Jurkat, Clone E6-1 (cell line): ENCODE measurements at places on chromosomes 4 and X.
A peak's percentile ranks its signal among the peaks of the same experiment; 100 is the strongest.

DNA sequence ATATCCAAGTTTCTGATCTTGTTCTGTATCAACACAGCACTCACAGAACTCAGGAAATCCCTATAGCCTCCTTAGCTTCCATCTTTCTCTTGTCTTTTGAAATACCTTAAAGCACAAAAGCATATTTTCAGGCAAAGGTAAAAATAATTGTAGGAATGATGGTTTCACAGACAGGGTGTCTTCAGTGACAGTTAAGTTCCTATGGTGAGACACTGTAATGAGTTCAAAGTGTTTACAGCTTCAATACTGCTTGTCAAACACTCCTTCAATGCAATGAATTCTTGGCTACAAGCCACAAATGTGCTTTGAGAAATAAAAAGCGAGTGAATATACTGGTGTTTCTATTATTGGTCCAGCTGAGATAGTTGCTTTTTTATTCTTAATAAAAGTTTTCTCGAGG, 466.0 kb downstream of the DMD start:
- no peak for DNase-seq

DNA sequence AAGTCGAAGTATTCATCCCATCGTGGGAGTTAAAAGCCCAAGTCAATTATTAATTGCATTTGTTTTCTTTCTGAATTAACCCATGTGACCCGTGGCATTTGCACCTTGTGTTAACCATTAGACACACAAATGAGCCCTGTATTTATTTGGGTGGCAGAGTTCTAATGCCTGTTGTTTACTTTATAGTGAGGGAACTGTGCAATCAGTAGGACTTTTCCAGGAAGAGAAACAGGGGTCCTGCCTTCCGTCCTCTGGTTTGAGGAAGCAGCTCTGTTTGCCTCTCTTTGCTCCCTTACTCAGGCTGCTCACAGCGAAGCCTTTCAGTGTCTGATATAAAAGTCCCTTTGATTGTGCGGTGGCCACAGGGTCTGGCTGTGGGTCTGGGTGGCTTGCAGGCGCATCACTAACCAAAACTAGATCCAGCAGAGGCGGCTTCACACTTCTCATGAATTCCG, 263.6 kb downstream of the PTTG2 start:
- no peak for DNase-seq

DNA sequence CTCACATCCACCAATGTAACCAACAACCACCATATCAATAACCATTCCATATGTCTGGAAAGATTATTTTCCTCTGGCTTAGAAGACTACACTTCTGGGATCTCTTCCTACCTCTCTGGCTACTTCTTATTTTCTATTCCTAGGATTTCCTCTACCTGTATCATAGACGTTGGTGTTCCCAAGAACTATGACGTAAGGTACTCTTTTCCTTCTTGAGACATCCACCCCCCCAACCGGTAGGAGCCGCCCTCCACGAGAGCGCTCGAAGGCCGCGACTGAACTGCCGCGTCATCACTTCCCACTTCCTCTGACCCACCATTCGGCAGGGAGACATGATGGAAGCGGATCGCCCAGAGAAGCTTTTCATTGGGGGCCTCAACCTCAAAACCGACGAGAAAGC, at the start of gene RBMXL3:
RBMXL3 (plus strand) TSS at position 301 of the 400 bp plus-strand sequence; CDS start at position 333, 32 bp downstream.
- no peak for DNase-seq

DNA sequence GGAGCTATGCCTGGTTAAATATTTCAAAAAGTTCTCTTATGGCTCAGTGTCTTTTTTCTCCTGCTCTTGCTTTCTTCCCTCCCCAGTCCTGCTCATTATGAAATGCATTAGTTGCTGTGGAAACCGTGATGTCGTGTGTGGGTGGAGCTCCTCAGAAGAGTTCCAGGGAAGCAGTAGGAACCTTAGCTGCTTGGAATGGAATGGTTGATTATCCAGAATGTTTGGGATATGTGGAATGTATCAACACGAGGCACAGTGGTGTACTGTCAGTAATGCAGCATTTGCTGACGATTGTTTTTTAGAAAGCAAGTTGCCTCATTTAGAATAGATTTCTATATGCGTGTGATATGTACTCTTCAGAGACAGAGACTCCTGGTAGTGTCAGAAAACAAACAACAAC, 333.2 kb downstream of the ARHGAP10 start:
- no peak for DNase-seq

GRCh38 chrX:72304877-72305276, 837 bp downstream of the CITED1 start:
- no peak for DNase-seq

GRCh38 chr4:71217688-71218087, 121.1 kb upstream of the SLC4A4 start:
- DNase-seq: no peak

DNA sequence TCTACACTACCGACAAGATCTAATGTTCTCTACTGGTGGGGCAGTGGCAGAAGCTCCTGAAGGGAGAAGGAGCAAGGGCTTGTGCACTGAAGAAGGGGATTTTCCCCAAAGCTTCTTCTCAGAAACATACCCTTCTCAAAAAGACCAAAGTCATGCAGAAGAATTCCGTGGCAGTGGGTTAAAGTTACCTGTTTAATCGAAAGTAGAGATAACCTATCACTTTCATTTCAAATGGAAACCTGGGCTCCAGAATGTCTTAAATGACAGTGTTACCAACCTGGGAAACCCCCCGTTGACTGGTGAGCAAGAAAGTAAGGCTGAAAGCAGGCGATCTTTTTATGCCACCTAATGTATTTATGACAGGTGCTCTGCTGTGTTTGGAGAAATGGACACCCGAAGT, 92.5 kb upstream of the TEX13D start:
- no peak for DNase-seq

DNA sequence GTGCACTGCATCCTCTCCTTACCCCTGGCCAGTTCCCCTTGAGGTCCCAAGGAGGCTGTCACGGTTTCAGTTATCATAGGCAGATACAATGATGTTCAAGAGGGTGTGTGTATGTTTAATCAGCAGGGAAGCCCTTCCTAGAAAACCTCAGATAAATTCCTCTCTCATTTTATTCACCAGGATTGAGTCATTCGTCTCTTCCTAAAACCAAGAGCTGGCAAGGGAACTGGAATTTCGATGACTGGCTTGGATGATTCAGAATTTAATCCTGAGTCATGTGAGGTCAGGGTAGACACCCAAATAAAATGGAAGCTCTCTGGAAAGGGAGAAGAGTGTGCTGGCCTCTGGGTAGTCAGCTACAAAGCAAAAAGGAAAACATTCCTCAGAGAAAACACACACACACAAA, 106.2 kb upstream of the RAPGEF2 start:
- no peak for DNase-seq

DNA sequence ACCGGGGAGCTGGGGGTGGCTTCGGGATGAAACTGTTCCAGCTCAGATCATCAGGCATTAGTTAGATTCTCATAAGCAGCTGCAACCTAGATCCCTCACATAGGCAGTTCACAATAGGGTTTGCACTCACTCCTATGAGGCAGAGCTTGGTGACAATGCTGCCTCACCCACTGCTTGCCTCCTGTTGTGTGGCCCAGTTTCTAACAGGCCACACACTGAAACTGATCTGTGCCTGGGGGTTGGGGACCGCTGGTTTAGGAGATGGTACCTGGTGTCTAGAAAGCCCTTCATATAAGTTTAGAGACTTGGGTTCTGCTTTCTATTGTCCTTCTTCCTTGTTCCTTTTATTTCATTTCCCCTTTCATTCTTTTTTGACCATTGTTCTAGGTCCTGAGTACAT, 234.2 kb downstream of the FRAS1 start:
- DNase-seq: no peak

- no peak for DNase-seq
Observed at GRCh38 chr4:74891037-74891436, 41.9 kb upstream of the PARM1 start.

DNA sequence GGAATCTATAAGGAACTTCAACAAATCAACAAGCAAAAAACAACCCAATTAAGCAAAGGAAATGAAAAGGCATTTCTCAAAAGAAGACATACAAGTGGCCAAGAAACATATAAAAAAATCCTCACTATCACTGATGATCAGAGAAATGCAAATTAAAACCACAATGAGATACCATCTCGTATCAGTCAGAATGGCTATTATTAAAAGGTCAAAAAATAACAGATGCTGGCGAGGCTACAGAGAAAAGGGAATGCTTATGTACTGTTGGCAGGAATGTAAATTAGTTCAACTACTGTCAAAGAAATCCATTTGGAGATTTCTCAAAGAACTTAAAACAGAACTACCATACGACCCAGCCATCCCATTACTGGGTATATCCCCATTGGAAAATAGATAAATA, 292.4 kb upstream of the FAT1 start:
- DNase-seq: no peak

DNA sequence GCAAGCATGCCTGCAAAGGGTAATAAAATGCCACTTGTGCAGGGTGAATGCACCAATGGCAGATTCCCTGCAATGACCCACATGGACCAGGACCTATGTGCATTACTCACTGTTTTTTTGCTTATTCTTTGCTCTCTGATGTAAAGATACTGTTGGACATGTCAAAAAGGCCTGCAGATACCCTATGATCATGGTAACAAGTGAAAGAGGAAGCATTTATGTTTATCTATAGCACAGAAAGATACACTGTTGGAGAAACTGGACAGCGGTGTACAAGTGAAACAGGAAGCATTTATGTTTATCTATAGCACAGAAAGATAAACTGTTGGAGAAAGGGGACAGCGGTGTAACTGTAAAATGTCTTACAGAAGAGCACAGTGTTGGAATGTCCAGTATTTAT, 127.5 kb downstream of the PAPSS1 start:
- no peak for DNase-seq

- no peak for DNase-seq
Observed at GRCh38 chrX:103467887-103468286, 51.4 kb downstream of the RAB40A start.

DNA sequence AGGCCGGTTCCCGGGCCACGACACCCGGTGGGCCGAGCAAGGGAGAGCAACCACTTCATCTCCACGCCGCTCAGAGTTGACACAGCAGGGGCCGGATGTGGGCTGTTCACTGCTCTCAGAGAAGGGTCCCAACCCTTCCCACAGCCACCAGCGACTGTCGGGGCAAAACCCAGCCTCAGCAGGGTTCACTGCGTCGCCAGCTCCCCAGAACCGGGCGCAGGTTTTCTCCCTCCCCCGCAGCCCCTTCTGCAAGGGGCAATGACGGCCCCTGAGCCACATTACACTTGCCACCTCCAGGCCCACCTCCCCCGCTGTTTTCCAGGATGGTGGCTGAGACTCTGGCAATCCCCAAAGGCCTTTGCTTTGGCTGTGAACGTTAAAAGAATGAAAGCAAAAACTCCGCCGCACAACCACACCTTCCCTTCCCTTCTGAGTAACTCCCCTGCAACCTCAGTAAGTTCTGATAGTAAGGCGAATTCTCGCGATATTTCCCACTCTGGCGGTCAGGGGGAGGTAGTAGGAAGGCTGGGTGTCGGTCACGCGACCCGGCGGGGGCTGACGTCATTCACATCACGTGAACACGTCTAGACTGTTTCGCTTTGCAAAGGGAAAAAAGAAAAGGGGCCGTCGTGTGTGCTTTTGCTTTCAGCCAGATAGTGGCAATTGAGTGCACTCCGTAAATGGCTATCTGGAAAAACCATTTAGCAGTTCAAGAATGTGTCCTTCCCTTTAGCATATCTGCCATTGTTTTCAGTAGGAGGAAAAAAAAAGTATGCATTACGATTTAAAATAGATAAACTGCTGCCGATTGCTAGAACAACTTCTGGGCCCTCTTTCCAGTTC, 869 bp upstream of the CAMK2D start:
- DNase-seq: peak; percentile 99

DNA sequence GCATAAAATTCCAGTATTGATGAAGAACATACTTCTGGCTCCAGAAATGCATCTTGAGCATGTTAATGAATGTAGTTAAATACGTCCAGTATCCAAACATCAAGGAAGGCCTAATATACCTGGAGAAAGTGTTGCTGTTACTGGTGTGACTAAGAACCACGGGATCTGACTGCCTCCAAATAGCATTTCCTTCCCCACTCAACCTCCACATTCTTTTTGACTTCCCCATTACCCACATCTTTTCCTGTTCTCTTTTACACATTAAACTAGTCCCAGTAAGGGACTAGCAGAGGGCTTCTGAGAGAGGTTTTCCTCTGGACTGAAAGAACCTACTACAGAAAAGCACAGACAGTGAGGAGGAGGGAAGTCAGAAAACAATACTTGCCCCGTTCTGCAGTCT, 482.8 kb upstream of the HTR2C start:
- DNase-seq: no peak

- no peak for DNase-seq
Observed at GRCh38 chr4:150938873-150939499, 76.1 kb downstream of the LRBA start.

DNA sequence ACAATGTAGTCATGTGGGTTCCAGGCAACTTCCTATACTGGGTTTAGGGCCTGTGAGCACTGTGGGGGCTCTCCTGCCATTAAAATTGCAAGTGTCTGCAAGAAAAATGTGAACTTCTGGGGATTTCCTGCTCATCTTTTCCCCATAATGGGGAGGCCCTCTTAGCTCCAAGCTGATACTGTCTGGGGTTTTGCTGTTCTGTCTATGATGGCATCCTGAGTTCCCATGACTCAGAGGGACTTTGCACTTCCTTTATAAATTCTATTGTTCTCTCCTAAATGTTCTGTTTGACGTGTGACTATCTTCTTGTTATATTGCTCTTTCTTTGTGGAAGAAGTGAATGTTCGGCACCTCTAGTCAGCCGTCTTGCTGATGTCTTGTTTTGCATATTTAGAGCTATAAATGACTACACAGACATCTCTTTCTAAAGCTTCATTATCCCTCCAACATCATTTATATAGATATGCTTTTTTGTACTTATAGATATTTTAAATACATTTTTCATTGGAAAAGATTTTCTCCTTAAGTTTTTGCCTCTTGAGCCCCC, 465.8 kb downstream of the NAF1 start:
- DNase-seq: no peak

GRCh38 chr4:75135068-75135825, 202.3 kb downstream of the PARM1 start:
- no peak for DNase-seq

- no peak for DNase-seq
Observed at GRCh38 chr4:68953056-68953596, 1.5 kb upstream of the UGT2A3 start.

GRCh38 chr4:124262211-124263179, 450.0 kb downstream of the ANKRD50 start:
- peak; percentile 67 for DNase-seq

DNA sequence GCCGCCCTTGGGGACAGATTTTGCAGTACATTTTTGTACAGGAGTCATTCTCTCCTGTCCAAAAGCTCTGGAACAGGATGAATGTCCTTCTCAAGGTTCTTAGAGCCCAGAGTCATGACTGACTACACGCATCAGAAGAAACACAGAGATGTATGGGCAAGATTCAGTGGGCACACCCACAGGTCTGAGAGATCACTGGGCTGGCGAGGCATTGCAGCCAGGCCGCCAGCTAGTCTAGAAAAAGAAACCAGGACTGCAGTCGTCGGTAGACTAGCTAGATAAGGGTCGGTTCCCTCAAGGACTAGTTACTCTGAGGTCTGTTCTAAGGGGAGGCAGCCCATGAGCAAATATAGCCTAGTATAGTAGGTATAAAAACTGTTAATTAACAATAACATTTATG, 19.8 kb downstream of the GBA3 start:
- no peak for DNase-seq
